Cardiac fibroblast (primary cell): ENCODE measurements at places on chromosomes 3 and 15.
A peak's percentile ranks its signal among the peaks of the same experiment; 100 is the strongest.

DNA sequence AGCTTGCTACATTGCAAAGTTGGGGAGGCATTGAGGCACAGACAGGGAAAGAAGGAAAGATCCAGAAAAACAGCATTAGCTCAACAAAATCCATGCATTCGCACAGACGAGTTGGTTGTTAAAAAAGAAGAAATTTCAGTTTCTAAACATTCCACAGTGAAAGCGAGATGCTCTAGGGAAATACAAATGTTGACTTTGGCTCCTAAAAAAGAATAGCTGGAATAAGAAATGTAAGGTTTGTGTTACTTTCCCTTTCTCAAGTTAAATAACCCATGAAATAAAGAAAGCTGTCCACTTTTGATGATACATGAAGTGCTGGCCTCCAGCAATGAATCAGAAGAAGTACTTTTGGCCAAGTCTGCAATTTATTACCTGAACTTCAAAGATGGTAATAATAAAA, 465.1 kb downstream of the ERC2 start:
- no peak for DNase-seq

GRCh38 chr15:48965972-48966371, 2.3 kb upstream of the SHC4 start:
- peak; percentile 88 for DNase-seq

DNA sequence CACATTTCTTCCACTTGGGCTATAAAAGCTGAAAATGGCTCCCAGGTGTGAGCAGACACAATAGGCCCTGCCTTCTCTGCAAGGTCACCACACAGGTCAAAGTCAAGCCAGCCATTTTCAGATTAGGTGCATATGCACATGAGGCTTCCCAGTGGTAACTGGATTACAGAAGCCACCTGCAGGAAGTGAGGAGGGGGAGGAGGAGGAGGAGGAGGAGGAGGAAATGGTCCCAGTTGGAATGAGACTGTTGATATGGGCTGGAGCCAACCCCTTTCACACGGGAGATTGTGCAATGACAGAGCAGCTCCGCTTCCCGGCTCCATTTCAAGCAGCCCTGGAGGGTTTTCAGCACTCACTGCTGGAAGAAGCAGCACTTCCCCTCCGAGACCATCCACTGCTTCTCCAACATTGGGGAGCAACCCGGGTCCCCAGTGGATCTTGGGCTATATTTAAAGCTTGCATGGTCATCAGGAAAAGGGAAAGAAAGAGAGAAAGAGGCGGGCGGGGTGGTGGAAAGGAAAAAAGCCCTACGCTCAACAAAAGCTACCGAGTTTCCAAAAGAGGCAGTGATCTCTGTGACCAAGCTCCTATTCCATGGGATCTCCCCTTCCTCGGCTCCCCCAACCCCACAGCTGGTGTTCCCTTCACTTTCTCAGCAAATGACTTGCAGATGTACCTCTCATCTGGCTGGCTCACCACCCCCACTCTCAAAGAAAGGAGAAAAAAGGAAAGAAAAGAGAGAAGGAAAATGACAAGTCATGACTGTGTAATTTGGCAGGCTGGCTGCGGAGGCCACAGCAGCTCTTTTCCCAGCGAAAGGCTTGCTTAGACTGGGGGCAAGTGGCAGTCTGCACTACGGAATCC, 58.3 kb downstream of the LRIG1 start:
- peak; percentile 84 for DNase-seq

DNA sequence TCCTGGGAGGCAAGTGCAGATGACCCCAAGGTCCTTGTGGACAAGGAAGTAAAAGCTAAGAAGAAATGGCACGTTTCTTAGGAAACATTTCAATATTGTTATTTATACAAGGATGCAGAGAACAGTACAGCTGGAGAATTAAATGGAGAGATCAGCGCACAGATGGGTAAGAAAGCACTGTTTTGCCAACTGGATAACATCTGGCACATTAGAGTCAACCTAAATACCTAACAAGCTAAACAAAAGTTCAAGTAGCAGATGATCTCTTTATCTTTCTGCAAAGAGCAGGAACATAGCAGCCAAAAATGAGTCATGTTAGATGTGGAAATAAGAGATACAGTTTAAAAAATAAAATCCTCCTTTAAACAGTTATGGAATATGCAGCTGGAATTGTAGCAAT, 15.7 kb upstream of the DPPA4 start:
- no peak for DNase-seq
